Peyer's patch (tissue), 4 donors: ENCODE measurements at places on chromosomes 7 and 10. TPM values are rescaled to one million over a fixed set of nuclear protein-coding genes. Genes with fewer than 3 reads are reported as not detected.

RADIL gene
- 6.6 TPM for total RNA-seq

RP9 gene
- 15.2 TPM for total RNA-seq

CDH23 gene
- 7.1 TPM for total RNA-seq

TMEM72 gene
- not detected for total RNA-seq

XRCC2 gene
- total RNA-seq, result 1.2 TPM

NEUROG3 gene
- total RNA-seq, result 1.1 TPM

FRMD4A gene
- 47.9 TPM for total RNA-seq
